PC-9 (cell line): ENCODE measurements at places on chromosomes 2 and 18. TPM values are rescaled to one million over a fixed set of nuclear protein-coding genes. Genes with fewer than 3 reads are reported as not detected.
A peak's percentile ranks its signal among the peaks of the same experiment; 100 is the strongest.

- no peak for DNase-seq
- no peaks in the 10 kb centered on the region for H3K36me3 ChIP-seq
- no peak overlapping the region for H3K4me3 ChIP-seq
- no peak overlapping the region for H3K27ac ChIP-seq
- no peaks in the 10 kb centered on the region for H3K4me1 ChIP-seq
- peaks cover 13% of the 10 kb centered on the region; the same call in 1 of the 2 replicates for H3K27me3 ChIP-seq
These were observed 65.3 kb upstream of the CCDC85A start for GRCh38 chr2:56118474-56118873.

GRCh38 chr2:123502931-123503330 lies 522.2 kb upstream of the CNTNAP5 start:
- no peak overlapping the region for H3K27ac ChIP-seq
- peak; percentile 31 for DNase-seq
- H3K4me1 ChIP-seq = no peaks in the 10 kb centered on the region
- no peaks in the 10 kb centered on the region for H3K27me3 ChIP-seq
- no peaks in the 10 kb centered on the region for H3K36me3 ChIP-seq

- H3K36me3 ChIP-seq = no peaks in the 10 kb centered on the region
- no peaks in the 10 kb centered on the region for H3K4me1 ChIP-seq
- no peak overlapping the region for H3K4me3 ChIP-seq
- no peak for DNase-seq
- H3K27me3 ChIP-seq = no peaks in the 10 kb centered on the region
These were observed 158.8 kb upstream of the KYNU start for GRCh38 chr2:142718576-142719155.

DNA sequence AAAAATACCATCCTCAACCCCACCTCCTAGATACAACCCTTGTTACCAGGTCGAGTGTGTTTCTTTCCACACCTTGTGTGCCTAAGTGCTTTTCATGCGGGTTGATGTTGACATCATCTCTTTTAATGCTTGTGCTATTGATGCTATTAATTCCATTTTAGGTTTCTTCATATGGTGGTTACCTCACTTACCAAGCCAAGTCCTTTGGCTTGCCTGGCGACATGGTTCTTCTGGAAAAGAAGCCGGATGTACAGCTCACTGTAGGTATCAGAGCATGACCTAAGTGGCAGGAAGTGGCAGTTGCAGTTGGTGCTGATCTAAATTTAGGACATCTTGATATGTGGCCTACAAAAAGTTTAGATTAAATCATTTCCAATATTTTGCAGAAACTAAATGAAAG lies 149.9 kb upstream of the TTC39C start:
- no peak for DNase-seq
- no peak overlapping the region for H3K4me3 ChIP-seq
- no peaks in the 10 kb centered on the region for H3K36me3 ChIP-seq
- H3K4me1 ChIP-seq = peaks cover 19% of the 10 kb centered on the region

DNA sequence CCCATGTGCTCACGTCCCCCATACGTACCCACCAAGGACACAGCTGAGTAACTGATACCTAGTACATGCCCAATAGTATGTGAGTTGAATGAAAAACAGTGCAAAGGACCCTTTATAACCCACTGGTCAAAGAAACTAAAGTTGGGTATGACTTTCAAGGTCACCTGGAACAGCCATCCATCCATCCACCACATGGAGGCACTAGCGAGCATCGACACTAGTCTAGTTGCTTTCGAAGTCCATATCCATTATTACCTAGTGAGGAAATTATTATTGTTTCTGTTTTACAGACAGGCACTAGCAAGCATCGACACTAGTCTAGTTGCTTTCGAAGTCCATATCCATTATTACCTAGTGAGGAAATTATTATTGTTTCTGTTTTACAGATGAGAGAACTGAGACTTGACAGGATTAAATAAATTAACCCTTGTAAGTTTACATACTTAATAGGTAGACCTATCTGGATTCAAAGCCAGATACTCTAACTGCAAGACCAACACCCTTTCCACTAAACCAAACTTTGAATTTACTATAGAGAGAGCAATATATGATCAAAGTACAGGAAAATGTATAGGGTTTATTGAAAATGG lies 233.7 kb downstream of the METTL4 start:
- no peak for DNase-seq
- no peaks in the 10 kb centered on the region; the same call in 1 of the 2 replicates for H3K4me1 ChIP-seq
- no peaks in the 10 kb centered on the region for H3K27me3 ChIP-seq
- no peak overlapping the region for H3K27ac ChIP-seq
- no peaks in the 10 kb centered on the region for H3K36me3 ChIP-seq

The RFTN2 gene
- not detected in 2 replicates for total RNA-seq

The TDRD15 gene
- 1.9 and 2.9 TPM in 2 replicates for total RNA-seq

The SYT4 gene
- total RNA-seq = not detected in 2 replicates
